Inflammatory macrophage (primary cell): ENCODE measurements at places on chromosomes 4 and X.

DNA sequence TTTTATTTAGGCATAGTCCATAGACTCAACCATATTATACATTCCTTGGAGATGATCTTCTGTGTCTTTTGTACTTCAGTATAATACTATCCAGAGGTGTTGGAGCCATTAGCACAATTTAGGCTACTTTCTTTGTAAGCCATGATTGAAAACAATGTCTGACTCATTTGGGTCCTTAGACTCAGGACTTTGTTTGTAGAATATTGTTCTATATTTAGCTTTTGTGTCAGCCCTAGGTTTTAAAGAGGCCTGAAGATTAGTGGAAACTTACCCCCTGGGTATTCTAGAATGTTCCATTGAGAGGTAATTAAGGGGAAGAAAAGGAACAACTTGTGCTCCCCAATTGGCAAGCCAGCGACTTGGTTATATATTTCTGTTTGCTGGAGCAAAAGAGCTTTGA, 145.2 kb upstream of the SCML1 start:
- no peak for DNase-seq

GRCh38 chr4:87251106-87251505, 30.7 kb upstream of the KLHL8 start:
- DNase-seq = no peak

DNA sequence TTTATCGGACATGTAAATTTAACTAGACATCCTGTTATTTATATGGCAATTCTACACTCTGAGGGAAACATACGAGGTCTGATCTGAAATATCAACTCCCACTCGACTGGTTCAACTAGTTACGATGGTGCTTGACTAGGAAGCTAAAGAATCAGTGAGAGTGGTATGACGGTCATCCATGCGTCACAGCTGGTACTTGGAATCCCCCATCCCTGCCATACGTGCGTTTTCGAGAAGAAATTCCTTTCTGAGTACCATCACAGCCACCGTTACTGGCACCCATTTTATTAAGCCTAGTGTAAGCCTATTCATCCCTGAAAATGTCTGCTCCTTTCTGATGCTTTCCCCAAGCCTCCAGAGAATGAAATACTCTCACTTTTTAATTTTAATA, 695 bp upstream of the PIGA start:
- peak; percentile 6 for DNase-seq

DNA sequence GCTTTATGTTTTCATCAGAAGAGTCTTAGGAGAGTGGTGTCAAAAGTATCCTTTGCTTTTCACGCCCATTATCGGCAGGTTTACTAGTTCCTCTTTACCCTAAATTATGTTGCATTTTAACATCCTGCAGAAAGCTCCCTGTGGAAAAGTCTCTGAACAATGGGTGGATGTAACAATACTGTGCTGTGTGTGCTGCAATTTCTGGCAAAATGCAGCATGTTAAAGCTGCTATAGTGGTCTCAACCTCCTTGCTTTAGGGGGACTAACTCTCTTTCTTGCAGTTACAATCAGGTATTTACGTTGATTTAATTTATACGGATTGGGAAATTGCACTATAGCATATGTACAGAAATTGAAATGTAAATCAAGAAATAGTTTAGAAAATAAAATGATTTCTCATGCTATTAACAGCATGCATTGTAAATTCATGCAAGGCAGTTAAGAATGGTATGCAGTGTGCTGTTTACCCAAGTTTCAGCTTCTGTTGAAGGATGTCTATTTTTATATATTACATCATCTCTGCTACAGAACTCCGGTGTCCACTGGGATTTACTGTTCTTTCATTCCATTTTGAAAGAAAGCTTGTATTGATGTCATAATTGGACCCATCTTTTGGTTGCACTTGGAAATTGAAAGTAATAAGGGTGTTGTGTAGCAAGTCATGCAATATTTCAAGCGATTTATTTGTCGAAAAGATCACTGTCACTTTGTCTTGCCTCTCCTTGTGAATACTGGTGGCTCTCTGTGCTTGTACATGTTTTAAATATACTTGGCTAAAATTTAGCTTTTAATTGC, 145.7 kb downstream of the RAPGEF2 start:
- no peak for DNase-seq

- no peak for DNase-seq
Measured at GRCh38 chrX:10028283-10029104, 61.3 kb downstream of the CLDN34 start.

GRCh38 chr4:44869222-44869882, 143.0 kb upstream of the GNPDA2 start:
- DNase-seq = no peak

DNA sequence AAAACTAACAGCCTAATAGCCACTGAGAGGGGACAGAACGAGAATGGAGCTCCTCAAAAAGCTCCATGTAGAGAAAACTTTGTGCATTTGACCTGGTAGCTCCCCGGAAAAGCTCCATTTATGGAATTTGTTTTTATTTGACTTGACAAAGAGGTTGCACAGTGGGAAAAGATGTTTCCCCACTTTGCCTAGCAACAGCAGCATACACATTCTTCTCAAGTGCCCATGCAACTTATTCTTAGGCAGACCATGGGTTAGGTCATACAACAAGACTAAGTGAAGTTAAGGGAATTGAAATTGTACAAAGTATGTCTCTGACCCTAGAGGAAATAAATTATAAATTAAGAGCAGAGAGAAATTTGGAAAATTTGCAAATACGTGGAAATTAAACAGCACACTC, 949.6 kb upstream of the PRKX start:
- no peak for DNase-seq

DNA sequence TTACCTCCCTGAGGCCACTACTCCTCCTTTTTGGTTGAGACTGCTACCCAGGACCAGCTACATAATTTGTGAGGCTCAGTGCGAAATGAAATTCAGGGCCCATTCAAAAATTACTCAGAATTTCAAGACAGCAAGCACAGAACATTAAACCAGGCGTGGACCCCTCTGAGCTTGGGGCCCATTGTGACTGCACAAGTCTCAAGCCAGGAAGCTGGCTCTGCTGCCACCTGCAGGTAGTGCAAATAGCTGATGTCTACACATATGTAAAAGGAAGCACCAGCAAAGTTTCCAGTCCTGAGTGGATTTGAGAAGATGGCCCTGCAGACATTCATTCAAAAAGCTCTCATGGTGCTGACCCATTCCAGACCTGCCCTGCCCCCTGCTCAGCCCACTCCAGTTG, 213.4 kb upstream of the LNX1 start:
- peak; percentile 41 for DNase-seq

- no peak for DNase-seq
Measured at GRCh38 chr4:132114885-132115284, 1034.2 kb upstream of the PCDH10 start.

DNA sequence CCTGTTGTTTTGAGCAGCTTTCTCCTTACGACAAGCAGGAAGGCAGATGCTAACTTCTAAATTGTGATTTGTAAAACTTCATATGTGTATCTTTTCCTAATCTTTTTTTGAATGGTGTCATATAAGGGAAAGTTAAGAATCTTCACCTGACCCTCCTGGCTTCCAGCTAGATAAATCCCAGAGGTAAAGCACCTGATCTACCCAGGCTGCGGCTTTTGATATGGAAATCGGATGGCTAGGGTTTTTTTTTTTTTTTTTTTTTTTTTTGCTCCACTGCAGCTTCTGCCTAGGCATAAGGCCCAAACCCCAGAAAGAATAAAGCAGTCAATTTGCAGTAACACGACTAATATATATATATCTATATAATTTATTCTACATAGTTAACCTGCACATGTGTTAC, 10.0 kb downstream of the MAB21L2 start:
- DNase-seq = no peak

GRCh38 chr4:46886711-46887110, 22.3 kb downstream of the COX7B2 start:
- DNase-seq = no peak

DNA sequence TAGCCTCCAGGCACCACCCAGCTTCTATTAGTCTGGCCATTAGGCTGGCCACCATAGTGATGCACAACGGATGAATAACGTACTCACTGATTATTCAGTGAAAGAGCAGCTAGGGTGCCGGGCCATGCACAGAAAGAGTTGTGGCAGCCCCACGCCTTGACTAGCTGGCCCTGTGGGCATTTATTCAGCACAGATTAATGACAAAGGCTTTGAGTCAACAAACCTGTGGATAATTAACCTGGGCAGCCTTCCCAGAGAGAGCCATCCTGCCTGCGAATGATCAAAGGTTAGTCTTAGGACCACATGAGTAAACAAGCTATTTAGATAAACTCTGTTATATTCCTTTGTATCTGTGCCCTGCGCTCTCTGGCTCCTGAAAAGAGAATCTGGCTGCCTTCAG, 37.2 kb downstream of the MAP9 start:
- no peak for DNase-seq

DNA sequence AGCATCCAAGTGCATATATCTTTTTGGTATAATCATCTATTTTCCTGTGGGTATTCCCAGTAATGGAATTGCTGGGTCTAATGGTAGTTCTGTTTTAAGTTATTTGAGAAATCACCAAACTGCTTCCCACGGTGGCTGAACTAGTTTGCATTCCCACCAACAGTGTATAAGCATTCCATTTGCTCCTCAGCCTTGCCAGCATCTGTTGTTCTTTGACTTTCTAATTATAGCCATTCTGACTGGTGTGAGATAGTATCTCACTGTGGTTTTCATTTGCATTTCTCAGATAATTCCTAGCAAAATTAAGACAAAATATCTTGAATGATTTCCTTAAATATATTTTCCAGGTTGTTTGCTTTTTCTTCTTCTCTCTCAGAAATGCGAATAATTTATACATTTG, 341.1 kb downstream of the GBA3 start:
- no peak for DNase-seq

DNA sequence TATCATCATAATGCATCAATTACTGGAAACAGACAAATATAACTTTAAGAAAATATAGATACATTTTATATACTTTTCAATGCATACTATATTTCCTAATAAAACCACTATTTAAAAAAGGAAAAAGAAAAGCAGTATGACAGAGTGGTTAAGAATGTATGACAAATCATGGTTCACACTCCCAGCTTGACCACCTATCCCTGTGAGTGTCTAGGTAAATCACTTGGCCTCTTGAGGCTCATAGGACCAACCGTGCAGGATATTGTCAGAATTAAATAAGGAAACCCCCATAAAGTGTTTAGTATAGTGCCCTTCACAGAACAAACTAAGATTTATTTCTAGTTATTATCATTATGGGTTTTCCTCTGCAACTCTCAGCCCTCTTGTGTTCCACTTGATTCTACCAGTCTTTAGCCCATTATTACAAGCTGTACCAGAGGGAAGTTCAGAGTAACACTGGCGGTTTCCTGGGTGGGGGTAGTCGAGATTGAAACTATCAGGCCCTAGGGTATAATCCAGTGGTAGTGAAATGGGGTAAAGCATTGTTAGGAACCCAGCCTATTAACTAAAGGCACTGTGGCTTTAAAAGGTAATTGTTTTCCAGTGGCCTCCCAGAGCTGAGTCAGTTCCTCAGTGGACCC, 55.5 kb upstream of the PAK3 start:
- no peak for DNase-seq

- DNase-seq = no peak
Measured at GRCh38 chr4:13162886-13163285, 321.3 kb downstream of the RAB28 start.

- DNase-seq = peak; percentile 25
Measured at GRCh38 chr4:42750091-42750490, 93.2 kb upstream of the ATP8A1 start.

GRCh38 chr4:156186111-156186510, 232.4 kb upstream of the CTSO start:
- DNase-seq = no peak

GRCh38 chrX:112734290-112734689, 54.6 kb upstream of the LHFPL1 start:
- peak; percentile 64 for DNase-seq

- DNase-seq = peak; percentile 9
Measured at GRCh38 chrX:17470136-17470535, 95.1 kb downstream of the NHS start.

DNA sequence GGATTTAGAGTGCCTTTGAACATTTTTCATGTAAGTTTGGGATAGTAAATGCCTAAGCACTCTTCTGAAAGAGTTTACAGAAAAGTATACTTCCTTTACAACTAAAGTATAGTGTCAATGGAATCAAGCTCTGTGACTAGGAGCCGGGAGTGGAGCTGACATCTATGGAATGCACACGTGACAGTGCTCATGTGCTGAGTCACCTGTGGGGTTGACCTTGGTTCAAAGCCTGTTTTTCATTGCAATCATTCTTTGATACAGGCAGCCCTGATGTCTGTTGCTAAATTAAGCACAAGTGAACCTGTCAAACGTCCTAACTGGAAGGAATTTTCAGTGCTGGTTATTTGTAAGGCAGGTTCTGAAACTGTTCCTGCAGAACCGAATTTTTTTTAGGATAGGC, 82.5 kb downstream of the GPAT3 start:
- no peak for DNase-seq

- DNase-seq = no peak
Measured at GRCh38 chrX:13994536-13995080, 35.1 kb downstream of the GEMIN8 start.

- no peak for DNase-seq
Measured at GRCh38 chr4:8321220-8321619, 51.7 kb downstream of the HTRA3 start.

DNA sequence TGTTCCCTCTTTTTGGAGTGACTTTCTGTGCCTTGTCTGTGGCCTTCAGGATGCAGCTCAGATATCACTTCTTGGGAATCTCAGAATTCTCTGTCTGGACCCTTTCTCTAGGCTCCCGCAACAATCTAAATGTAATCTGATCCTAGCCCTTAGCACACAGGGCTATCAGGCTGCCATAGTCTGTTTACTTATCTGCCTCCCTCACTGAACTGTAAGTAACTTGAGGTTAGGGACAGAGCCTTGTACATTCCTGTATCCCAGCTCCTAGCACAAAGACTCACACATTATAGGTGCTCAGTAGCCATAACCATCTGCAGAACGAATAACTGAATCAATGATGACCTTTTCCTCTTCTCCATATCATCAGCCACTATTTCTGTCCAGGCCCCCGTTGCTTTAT, 69.5 kb downstream of the RTL9 start:
- no peak for DNase-seq

DNA sequence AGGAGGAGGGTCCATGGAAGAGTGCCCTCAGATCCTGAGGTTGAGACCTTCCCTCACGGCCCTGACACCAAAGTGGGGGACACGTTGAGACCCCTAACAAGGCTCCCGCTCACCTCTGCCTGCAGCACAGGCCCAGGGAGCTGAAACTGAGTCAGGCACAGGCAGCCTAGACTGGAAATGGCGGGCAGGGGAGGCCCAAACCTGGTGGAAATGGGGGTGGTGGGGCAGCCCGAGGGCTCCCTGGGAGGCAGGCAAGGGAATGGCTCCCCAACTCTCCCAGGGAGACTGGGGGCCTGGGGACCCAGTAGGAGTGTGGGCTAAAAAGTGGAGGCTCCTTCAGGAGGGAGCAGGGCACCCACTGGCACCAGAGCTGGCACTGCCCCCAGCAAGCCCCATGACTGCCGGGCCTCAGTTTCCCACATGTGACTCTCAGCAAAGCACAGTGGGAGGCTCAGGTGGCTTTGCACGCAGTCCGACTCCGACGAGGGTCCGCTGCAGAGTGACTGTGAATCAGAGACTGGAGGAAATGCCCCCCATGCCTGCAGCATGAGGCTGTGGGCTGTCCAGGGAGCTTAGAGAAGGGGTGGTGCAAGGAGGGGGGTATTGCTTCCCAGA, 5.9 kb downstream of the NKX1-1 start:
- DNase-seq = no peak

- peak; percentile 71 for DNase-seq
Measured at GRCh38 chr4:37767546-37767945, 58.9 kb upstream of the PGM2 start.
